ENCODE measurements at places on chromosomes 12 and 14.

- DNase-seq = no peak
Measured at GRCh38 chr14:69670093-69670492, 58.7 kb downstream of the SUSD6 start.

- DNase-seq = no peak
Measured at GRCh38 chr12:79552192-79552591, 138.6 kb downstream of the PAWR start.

- no peak for DNase-seq
Measured at GRCh38 chr12:53500142-53500775, 824 bp upstream of the TARBP2 start.

- no peak for DNase-seq
Measured at GRCh38 chr12:15350643-15351042, 28.3 kb downstream of the PTPRO start.

- DNase-seq = no peak
Measured at GRCh38 chr14:22845103-22845394, 8.7 kb downstream of the MMP14 start.

- no peak for DNase-seq
Measured at GRCh38 chr14:72582582-72582981, 311.3 kb downstream of the DPF3 start.

DNA sequence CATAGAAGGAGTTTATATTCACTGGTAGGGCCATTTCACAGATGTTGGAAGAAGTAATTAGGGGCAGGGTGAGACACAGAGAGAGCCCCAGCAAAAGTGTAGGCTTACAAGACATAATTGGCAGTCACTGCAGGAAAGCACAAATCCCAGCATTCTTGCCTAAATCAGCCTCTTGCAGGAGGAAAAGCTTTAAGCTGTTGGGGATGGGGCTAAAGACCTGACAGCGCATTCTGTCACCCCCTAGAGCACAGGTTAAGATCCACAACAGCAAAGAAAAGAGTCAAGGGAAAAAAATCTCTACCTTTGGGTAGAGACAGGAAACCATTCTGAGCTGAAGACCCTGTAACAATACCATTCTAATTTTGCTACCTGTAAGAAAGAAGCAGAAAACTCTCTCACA lies 409.0 kb downstream of the DAD1 start:
- DNase-seq = no peak

DNA sequence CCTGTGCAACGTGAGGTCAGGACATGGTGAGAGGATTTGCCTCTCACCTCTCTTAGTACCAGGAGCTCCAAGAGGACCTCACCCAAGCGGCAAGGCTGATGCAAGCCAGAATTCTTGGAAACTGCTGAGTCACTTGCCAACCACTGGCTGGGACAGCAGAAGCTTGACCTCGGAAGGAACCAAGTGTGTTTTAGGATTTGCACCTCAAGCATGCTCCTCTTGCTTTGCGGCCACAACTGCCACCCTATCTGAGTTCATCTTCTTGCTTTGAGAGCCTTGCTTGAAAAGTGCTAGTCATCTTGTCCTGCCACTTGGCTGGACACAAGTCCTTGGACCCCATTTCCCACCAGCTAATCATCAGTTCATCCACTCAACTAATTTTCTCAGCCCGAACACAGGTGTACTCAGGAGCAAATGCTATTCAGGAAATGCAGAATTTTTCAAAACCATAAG lies 195.8 kb downstream of the SLC25A21 start:
- DNase-seq = peak; percentile 76

- DNase-seq = no peak
Measured at GRCh38 chr14:27253966-27254365, 656.1 kb upstream of the NOVA1 start.

GRCh38 chr12:50960130-50960529 lies 7.8 kb downstream of the HIGD1C start:
- no peak for DNase-seq

DNA sequence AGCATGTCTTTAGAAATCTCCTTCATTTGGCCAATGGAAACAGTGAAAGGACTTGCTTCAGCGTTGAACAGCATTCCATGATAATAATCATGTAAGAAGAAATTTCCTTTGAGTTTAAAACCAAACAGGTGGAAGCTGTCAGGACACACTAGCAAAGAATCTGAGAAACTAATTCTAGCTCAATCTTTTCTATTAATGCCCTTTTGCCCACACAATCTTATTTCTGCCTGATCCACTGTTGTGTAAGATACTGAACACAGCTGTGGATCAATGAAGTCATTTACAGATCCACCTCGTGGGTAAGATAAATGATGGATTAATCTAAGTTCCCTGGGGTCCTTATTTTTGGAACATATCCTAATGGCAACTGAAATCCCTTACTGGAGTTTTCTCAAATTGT lies 536.9 kb upstream of the LMO3 start:
- DNase-seq = no peak

DNA sequence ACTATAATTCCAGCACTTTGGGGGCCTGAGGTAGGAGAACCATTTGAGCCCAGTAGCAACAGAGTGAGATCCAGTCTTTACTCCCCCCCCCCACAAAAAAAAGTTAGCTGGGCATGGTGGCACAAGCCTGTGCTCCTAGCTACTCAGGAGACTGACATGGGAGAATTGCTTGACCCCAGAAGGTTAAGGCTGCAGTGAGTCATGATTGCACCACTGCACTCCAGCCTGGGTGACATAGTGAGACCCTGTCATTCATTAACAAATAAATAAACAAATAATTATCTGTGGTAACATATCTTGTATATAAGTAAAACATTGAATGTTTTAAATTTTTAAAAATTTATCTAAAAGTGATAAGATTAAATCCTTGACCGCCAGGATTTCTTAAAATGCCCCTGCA lies 4.8 kb downstream of the ENTPD5 start:
- DNase-seq = no peak

DNA sequence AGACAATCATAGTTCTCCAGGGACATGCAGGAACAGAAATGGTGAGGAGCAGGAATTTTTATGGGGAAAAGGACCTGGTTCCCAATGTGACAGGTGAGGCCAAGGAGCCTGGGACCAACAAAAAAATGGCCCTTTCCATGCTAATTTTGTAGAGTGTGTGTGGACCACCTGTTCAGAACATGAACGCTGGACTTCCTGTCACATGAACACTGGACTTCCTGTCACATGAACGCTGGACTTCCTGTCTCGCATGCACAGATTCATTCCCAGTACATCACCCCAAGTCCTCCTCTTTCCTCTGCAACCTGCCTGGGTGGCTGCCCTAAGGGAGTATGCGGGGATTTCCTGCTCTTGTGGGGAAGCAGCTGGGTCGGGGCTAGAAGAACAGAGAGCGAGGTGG lies 10.1 kb downstream of the FGF6 start:
- DNase-seq = no peak

- DNase-seq = no peak
Measured at GRCh38 chr12:48936379-48936979, 11.2 kb upstream of the FKBP11 start.

DNA sequence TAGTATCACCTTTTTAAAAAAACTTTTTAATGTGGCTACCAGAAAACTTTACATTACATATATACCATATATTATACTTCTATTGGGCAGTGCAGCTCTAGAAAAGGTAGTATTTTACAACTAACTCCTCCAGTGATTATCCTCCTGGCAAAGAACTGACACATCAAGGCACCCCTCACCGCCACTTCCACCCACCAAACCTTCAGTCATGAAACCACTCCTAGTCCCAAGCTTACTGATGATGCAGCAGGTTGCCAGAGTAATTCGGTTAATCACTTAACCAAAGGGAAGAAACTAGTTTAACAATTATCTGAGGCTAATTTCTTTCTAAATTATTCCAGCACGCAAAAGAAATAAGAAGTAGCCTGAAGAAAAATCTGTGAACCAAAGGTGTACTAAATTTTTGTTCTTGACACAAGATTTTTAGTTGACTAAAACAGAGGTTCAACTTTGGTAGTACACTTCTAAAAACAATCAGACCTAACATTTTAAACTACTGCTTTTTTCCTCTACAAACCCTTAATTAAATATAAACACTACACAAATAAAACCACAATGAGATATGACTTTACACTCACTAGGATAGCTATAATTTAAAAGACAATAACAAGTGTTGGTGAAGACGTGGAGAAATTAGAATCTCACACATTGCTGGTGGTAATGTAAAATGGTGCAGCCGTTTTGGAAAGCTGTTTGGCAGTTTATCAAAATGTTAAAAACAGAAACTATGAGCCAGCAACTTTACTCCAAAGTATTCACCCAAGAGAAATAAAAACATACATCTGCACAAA lies 16.7 kb downstream of the SPPL3 start:
- DNase-seq = no peak

GRCh38 chr12:60981473-60981872 lies 1278.7 kb upstream of the USP15 start:
- DNase-seq = no peak

- no peak for DNase-seq
Measured at GRCh38 chr12:100545092-100545491, 28.4 kb upstream of the GAS2L3 start.

GRCh38 chr12:54593135-54593534 lies 4.7 kb upstream of the PPP1R1A start:
- no peak for DNase-seq

GRCh38 chr12:13745111-13745860 lies 236.1 kb downstream of the GRIN2B start:
- no peak for DNase-seq

DNA sequence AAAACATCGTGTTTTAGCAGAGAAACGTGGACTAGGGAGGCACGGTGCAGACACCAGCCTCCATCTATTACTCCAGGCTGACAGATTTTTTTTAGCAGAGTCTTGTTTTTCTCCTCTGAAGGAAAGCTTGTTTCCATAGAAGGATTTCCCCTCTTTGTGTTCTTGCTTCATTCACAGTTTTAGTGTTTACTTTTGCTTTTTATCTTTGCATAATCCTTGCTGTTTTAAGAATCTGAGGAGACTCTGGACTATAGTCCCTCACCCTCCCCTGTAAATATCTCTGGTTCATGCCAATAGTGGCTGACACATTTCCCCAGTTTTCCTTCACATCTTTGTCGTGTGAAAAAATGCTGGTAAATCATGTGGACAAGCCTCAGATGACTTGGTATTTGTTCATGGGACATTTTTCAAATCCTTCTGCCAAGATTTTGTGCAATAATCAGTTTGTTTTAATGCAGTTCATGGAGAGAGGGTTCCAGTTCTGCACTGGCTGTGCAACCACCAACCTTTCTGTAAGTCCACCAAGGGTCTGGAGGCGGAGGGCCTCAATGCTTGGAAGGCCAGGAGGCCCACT lies 39.9 kb upstream of the TMCC3 start:
- no peak for DNase-seq

Measured in PC-9 (cell line).